ENCODE measurements at places on chromosomes 16 and 17.
A peak's percentile ranks its signal among the peaks of the same experiment; 100 is the strongest.

DNA sequence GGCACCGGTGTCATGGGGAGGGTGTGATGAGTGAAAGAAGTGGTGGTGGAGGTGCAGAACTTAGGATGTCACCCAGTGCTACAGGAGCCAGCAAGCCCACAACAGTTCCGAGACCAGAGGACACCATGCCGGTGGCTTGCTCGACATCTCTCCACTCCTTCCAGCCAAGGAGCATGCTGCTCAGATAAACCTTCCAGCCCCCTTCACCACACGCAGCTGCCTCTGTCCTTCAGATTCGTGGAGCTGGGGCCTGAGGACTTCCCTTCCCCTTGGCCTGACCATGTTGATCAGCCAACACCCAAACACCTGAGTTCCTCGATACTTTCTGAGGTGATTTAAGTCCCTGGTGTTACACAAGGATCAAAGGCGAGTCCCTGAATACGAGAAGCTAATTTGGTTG, 188.8 kb upstream of the FOXF1 start:
- no peak for DNase-seq

- DNase-seq: no peak
Measured at GRCh38 chr17:66549731-66550207, 247.4 kb downstream of the PRKCA start.

DNA sequence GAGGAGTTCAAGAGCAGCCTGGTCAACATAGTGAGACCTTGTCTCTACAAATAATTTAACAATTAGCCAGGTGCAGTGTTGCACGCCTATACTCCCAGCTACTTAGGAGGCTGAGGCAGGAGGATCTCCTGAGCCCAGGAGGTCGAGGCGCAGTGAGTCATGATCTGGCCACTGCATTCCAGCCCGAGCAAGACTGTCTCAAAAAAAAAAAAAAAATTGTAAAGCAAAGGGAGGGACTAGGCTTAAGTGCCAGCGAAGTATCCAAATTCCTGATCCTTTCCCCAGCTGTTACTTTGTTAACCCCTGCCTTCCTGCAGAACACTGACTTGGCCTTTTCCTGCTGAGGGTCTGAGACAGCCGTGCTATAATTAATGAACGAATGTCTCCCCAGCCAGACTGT, 2.7 kb downstream of the GDPD3 start:
- no peak for DNase-seq

GRCh38 chr16:64398793-64399192, 723.1 kb downstream of the CDH11 start:
- no peak for DNase-seq

DNA sequence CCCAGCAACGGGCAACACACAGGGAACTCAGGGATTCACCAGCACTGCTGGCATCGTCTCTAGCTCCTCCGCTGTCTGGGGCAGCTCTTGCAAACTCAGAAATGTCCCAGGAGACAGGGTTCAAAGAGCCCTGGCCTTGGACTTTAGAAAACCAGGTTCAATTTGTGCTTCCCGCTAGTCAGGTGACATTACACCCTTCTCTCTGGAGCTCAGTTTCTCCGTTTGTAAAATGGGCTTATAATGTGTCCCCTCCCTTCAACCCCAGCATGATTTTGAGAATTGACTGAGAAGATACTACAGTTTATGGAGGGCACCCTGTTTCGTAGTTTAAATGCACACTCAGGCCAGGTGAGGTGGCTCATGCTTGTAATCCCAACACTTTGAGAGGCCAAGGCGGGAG, 1.9 kb upstream of the MYCBPAP start:
- no peak for DNase-seq

DNA sequence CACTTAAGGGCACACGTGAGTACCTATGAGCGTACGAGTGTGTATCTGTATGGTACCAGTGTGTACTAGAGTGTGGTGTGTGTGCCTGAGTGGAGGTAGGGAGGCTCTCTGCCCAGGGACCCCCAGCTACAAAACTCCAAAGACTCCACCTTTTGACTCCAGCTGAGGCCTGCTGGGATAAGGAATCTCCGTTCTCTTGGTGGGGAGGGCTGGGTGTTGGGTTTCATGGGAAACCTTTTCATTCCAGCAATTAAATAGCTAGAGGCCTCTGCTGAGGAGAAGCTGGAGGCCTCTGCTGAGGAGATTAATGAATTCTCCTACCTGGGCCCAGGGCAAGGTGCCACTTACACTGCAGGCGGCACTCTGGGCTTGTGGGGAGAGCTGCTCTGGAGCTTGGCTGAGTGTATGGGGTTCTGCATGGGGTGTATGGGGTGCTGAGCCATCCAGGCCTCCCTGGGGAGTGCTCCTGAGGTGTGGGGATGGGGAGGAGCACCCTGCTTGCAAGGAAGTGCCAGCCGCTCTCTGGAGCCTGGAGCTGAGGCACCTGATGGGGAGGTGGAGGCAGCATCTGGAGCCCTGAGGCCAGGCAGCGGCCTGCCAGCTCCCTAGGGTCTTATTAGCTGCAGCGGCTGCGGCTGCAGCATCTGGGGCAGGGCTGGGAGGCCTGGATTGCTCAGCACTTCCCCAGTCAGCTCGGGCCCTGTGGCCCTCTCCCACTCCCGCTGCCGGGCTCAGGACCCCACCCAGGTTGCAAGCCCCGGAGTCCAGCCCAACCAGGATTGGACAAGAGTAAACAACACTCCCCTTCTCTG, 4.6 kb downstream of the ANKRD13B start:
- no peak for DNase-seq

GRCh38 chr16:86050591-86051367, 151.8 kb downstream of the IRF8 start:
- no peak for DNase-seq

DNA sequence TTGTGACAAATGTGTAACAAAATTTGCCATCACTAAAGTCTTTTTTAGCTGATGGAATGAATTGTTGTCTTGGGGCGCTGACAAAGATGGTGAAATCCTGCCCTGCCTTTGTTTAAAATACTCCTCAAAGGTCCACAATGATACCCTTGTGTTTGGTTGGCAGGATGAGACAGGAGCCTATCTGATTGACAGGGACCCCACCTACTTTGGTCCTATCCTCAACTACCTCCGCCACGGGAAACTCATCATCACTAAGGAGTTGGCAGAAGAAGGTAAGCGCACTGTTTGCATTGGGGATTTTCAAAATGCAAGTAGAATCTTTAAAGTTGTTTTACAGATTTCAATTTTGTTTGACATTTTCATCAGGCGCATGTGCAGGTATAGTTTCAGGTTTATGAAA, 2.0 kb downstream of the KCTD2 start:
- DNase-seq: no peak

DNA sequence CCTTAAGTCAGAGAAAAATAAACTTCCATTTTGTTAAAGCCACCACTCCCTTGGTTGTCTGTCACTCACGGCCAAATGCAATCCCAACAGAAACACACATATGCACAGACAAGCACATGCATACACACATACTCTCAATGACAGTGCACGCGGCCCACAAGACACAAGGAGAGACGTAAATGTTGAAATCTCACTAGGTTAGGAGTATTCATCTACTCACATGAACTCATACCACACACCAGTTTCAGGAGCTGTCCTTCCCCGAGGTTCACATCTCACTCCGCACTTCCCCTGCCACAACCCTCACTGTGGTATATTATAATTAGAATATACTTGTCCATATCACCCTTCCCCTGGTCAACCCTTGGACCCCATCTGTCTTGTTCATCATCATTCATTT, 30.5 kb upstream of the CRYBA1 start:
- DNase-seq: no peak

- DNase-seq: peak; percentile 45
Measured at GRCh38 chr17:40457964-40458791, 14.9 kb downstream of the IGFBP4 start.

- DNase-seq: no peak
Measured at GRCh38 chr17:57542510-57542909, 202.6 kb downstream of the CCDC182 start.

- DNase-seq: no peak
Measured at GRCh38 chr16:66908116-66908515, 10.6 kb downstream of the CDH16 start.
